ENCODE measurements at places on chromosomes 5 and 9. TPM values are rescaled to one million over a fixed set of nuclear protein-coding genes. Genes with fewer than 3 reads are reported as not detected.

GRCh38 chr5:101370181-101370580, 467.1 kb upstream of the ST8SIA4 start:
- no peaks in the 10 kb centered on the region for H3K36me3 ChIP-seq
- no peak overlapping the region for H3K4me3 ChIP-seq
- DNase-seq, result no peak
- no peak overlapping the region for H3K27ac ChIP-seq
- H3K27me3 ChIP-seq, result no peaks in the 10 kb centered on the region

The TRIP13 gene
- 49.1 TPM for total RNA-seq

DNA sequence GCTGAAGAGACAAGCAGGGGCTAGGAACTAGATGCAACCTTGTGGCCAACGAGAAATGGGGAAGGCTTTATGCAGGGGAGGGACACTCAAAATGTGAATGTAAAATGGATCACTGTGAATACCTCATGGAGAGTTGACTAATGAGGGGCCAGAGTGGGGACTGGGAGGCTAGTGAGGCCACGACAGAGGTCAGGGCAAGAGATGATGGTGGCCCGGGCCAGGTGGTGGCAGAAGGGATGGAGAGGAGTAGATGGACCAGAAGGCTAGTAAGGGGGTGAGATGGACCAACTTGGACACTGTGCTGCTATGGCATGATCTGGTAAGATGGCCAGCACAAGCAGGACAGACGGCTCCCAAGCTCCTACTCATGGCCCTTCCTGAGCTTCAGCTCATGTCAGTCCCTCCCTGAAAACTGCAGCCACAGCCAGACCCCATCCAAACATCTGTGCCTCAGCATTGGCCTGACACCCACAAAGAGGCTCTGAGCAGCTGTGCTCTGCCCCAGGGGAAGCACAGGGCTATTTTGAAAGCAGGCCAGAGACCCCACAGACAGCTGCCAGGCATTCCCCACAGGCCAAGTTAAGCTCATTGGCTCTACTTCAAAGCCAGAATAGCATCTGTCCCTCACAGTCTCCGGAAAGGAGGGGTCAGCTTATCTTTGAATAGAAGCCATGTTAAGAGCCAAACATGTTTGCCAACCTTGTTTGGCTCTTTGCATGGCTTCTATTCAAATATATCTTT, 22.1 kb downstream of the P4HA2 start:
- H3K27ac ChIP-seq, result no peak overlapping the region
- H3K4me3 ChIP-seq, result no peak overlapping the region
- DNase-seq, result no peak
- no peaks in the 10 kb centered on the region for H3K36me3 ChIP-seq

The MARVELD2 gene
- 6.9 TPM for total RNA-seq

DNA sequence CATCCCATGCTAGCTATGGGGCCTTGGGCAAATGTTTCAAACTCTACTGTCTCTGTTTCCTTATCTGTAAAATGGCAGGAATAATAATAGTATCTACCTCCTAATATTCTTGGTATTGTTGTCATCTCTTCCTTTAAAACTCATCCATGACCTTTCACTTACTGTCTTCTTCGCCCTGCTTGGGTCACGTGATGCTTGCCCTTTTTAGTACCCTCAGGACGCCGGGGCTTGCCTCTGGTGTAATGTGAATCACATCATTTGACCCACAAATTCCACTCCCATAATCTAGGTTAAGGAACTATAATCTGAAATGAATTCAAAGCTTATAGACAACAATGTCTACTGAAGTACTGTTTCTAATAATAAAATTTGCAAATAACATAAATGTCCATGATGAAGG, 162.7 kb downstream of the DRD1 start:
- H3K4me3 ChIP-seq, result no peak overlapping the region
- no peaks in the 10 kb centered on the region for H3K27me3 ChIP-seq

The AGXT2 gene
- not detected for total RNA-seq

The CAMK4 gene
- total RNA-seq, result 60.3 TPM

The QRFP gene
- 0.24 TPM for total RNA-seq

- no peak overlapping the region for H3K4me3 ChIP-seq
- no peaks in the 10 kb centered on the region for H3K27me3 ChIP-seq
- H3K36me3 ChIP-seq, result no peaks in the 10 kb centered on the region
Observed at GRCh38 chr5:166324372-166324771, 1967.1 kb upstream of the WWC1 start.

DNA sequence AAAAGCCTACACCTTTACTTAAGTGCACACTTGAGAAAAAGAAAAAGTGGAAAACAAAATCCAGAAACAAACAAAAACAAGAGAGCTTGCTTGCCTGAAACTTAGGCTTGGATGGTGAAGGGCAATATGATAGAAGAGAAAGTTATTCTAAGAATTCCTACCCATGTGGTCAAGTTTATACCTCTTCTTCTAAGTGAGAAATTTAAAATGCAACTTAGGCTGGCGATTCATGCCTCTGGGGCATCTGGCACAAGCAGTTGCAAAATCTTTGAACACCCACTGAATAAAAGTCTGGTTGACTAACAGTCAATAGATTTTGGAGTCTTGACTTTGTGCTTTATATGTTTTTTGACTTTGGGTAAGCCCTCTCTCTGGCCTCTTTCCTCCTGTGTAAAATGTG, 239.6 kb downstream of the KDM4C start:
- no peak overlapping the region for H3K4me3 ChIP-seq
- no peaks in the 10 kb centered on the region for H3K4me1 ChIP-seq
- H3K27ac ChIP-seq, result no peak overlapping the region
- no peaks in the 10 kb centered on the region for H3K27me3 ChIP-seq
- no peaks in the 10 kb centered on the region for H3K36me3 ChIP-seq

DNA sequence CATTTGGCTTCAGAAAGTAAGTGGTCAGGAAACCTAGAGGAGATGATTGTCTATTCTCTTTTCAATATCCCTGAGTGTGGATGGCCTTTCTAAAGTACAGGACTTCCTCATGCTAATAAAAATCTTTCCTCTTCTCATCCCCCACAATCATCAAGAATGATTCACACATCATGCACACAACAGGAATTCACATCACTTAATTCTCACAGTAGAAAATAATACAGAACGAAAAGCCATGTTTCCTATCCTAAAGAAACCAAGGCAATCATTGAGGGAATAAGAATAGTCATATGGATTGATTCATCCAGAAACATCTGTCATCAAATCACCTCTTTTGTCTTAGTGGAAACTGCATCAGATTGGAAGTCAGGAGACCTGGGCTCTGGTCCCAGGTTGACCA, 203.1 kb upstream of the PIK3R1 start:
- DNase-seq, result no peak
- no peaks in the 10 kb centered on the region for H3K36me3 ChIP-seq
- no peak overlapping the region for H3K4me3 ChIP-seq
- no peaks in the 10 kb centered on the region for H3K4me1 ChIP-seq
- no peaks in the 10 kb centered on the region for H3K27me3 ChIP-seq

DNA sequence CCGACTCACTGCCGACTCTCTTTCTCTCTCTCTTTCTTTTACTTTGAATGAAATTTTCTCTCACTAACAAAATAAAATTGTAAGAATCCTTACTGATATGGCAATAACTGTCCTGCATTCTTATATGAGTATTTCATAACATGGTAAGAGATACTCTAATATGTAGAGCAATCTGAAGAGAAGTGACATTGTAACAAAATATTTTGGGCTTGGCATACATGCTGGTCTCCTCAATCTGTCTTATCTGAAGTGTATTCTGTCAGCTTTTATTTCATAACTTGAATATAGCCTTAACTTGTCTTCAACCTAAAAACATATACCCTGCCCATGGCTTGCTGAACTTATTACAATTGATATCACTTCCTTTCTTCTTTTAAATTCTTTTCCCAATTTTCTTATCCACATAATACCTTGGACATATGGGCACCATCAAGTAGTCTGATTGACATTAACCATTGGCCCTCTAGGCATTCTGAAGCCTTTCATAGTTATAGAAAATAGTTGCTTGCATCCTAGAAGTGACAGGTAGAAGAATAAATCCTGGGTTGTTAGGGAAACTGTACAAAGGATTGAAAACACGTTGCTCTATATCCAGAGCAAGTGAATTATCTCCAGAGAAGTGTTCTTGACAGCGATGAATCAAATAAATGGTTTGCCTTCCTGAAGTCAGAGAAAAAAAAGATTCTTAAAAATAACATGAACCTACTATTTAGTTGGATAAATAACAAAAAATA, 537.6 kb upstream of the TYRP1 start:
- H3K27me3 ChIP-seq, result no peaks in the 10 kb centered on the region
- no peak for DNase-seq

The KLHL3 gene
- total RNA-seq, result 26.2 TPM

DNA sequence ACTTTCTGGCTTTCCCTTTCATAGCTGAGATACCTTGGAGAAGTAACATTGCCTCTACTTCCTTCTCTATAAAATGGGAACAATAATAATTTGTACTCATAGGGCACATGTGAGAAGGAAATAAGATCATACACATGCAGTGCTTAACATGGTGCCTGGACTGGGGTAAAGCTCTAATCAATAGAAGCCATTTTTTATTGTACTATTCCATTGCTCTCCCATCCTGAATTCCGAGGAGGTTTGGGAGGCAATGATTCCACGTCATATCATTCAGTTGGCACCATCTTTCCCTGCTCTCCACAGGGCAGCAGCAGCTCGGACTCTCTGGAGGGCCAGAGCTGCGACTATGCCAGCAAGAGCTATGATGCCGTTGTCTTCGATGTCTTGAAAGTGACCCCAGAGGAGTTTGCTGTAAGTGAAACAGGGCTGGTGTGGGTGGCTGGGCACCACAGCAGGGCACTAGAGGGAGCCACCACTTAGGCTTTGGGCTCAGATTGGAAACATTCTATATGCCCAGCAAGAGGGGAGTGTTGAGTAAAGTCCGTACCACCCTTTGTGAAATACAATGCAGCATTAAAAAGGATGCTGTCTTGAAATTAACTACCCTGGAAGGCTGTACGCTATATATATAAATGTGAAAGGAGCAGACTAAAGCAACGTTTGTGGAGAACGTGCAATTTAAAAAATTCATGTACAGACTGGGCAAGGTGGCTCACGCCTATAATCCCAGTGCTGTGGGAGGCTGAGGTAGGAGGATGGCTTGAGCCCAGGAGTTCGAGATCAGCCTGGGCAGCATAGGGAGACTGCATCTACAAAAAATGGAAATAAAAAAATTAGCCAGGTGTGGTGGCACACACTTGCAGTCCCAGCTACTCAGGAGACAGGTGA, 51.2 kb downstream of the RALGPS1 start:
- no peak overlapping the region for H3K27ac ChIP-seq
- DNase-seq, result peak; percentile 72
- no peaks in the 10 kb centered on the region for H3K4me1 ChIP-seq
- no peaks in the 10 kb centered on the region for H3K27me3 ChIP-seq
- H3K36me3 ChIP-seq, result no peaks in the 10 kb centered on the region
- no peak overlapping the region for H3K4me3 ChIP-seq

The CER1 gene
- 0.25 TPM for total RNA-seq

- H3K27ac ChIP-seq, result peak within 1 kb of the TSS; percentile 21
- H3K4me3 ChIP-seq, result peak within 1 kb of the TSS; percentile 55
- no peaks in the 10 kb centered on the region for H3K4me1 ChIP-seq
- H3K27me3 ChIP-seq, result no peaks in the 10 kb centered on the region
- H3K36me3 ChIP-seq, result no peaks in the 10 kb centered on the region
Observed at GRCh38 chr5:80959768-80960442, at the start of gene RASGRF2. Gene RASGRF2, plus strand, starts transcription at chr5:80960363. Its CDS starts 376 bp downstream, at chr5:80960739.

The SCGB3A1 gene
- total RNA-seq, result 15.7 TPM

- H3K36me3 ChIP-seq, result no peaks in the 10 kb centered on the region
- H3K27ac ChIP-seq, result peak overlapping the region; percentile 59
- no peak overlapping the region for H3K4me3 ChIP-seq
- no peaks in the 10 kb centered on the region for H3K4me1 ChIP-seq
Observed at GRCh38 chr5:43676083-43676840, 73.3 kb downstream of the NNT start.

DNA sequence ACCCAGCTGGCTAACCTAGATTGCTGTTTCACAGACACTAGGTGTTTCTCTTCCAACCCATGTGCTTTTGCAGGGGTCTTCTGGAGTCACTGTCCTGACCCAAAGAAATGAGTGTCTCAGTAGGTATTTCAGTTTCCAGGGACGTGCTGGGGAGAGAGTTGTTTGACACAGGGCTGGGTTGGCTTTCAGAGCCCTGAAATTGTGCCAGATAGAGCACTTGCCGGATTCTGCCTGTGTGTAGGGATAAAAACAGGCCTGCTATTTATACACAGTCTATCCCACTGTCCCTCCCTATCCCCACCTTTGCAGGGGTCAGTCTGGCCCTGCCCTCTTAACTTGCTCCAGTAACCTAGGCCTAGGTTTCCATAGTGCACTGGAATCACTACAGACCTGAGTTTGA, 957 bp upstream of the HBEGF start:
- H3K36me3 ChIP-seq, result no peaks in the 10 kb centered on the region
- H3K27ac ChIP-seq, result peak overlapping the region; percentile 77
